ENCODE measurements at places on chromosomes 12 and 14.

GRCh38 chr12:34264110-34264509 is 241.8 kb downstream of the ALG10 start:
- no peak for DNase-seq

- DNase-seq = no peak
Measured at GRCh38 chr14:88823968-88824313, 510 bp upstream of the TTC8 start.

DNA sequence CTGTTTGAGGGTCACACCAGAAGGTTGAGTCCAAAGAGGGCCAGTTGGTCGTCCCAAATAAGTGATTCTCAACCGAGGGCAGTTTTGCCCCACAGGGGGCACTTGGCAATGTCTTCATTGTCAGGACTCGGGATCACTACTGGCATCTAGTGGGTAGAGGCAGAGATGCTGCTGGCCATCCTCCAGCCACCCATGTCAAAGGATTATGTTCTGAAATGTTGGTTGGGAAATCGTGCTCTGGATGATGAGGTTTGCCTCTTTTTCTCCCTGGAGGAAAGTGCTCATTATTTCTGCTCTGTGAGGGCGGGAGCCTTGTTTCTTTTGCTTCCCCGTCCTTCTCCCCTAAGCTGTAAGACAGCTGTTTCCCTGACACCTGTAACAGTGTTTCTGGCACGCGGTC is 3.6 kb downstream of the ZNF839 start:
- peak; percentile 50 for DNase-seq

DNA sequence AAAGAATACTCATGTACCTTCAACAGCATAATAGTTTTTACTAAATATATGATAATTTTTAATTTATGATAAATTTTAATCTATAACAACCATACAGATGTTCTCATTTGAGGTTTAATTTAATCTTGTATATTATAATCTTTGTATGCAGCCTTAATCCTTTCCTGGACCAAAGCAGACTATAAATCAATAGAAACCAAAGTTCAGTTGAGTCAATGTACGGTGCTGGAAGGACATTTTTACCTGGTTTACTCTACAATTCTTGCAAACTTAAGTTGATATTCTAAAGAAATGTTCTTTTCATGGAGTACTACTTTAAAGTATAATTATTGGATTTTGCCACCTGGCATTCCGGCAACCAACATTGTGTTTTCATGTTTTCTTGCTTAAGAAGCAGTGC is 118.0 kb downstream of the STAB2 start:
- DNase-seq = no peak

- DNase-seq = peak; percentile 13
Measured at GRCh38 chr12:30989754-30990153, 63.2 kb downstream of the TSPAN11 start.

DNA sequence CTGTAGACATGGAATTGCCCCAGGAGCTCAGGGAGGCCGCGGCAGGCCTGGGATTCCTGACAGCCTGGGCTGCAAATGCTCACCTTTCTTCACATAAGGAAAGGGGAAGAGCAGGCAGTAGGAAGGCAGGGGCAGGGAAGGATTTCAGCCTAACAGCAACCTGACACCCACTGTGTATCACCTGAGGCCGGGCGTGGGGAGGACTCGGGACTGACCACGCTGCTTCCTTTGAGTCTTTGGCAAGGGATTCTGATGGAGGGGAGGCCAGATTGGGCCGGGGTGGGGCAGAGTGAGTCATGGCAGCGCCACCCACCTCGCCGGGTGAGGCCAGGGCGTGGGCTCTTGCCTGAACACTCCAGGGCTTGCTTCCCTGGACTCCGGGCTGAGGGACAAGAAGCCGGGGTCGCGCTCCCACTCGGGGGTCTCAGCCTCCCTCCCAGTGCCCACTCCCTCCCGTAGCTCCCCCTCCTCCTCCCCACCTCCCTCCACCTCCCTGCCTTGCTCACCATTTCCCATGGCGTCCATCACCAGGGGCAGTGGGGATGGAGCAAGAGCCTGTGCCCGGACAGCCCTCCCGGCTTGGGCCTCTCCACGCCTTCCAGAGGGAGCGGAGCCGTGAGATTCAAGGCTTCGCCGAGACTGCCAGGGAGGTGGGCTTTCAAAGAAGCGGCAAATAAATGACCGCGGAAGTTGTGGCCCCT is 247.9 kb upstream of the RTL1 start:
- no peak for DNase-seq

- no peak for DNase-seq
Measured at GRCh38 chr14:103142721-103143302, 19.6 kb downstream of the TNFAIP2 start.
